Keratinocyte (primary cell): ENCODE measurements at places on chromosomes 7 and 10.

- DNase-seq, result no peak
- peak within 1 kb of the TSS; percentile 68 for H3K4me3 ChIP-seq
- H3K4me1 ChIP-seq, result no peaks in the 10 kb centered on the region
- H3K27me3 ChIP-seq, result peaks cover 36% of the 10 kb centered on the region
- H3K36me3 ChIP-seq, result no peaks in the 10 kb centered on the region
Observed at GRCh38 chr10:16521311-16522016, at the start of gene C1QL3. C1QL3 (minus strand) TSS chr10:16521879; CDS start chr10:16521065, 814 bp downstream.

DNA sequence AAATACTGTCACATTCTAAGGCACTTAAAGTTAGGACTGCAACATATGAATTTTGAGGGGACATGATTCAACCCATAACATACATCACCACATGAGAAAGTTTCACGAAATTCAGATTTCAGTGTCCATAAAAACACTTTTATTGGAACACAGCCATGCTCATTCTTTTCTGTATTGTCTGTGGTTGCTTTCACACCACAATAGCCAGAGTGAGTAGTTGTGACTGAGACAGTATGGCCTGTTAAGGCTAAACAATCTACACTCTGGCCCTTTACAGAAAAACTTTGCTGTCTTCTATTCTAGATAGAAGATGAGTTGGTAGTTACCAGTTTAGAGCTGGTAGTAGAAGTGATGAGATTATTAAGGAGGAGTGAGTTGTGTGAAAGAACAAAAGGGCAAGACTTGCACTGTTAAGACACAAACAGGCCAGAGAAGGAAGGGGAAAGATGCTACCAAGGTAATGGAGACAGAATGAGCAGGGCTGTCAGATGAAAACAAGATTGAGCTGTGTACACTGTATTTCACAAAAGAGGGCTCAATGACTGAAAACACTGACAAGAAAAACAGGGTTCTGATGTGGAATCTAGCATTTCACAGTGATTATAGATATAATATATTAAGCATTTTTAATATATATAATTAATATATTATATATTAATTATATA lies 108.6 kb downstream of the PPP1R3A start:
- no peak overlapping the region for H3K27ac ChIP-seq
- no peak overlapping the region for H3K4me3 ChIP-seq
- DNase-seq, result no peak
- no peaks in the 10 kb centered on the region for H3K36me3 ChIP-seq

- DNase-seq, result no peak
- no peaks in the 10 kb centered on the region for H3K27me3 ChIP-seq
- H3K27ac ChIP-seq, result no peak overlapping the region
- H3K4me3 ChIP-seq, result no peak overlapping the region
Observed at GRCh38 chr7:117946151-117946633, 73.0 kb upstream of the CTTNBP2 start.

DNA sequence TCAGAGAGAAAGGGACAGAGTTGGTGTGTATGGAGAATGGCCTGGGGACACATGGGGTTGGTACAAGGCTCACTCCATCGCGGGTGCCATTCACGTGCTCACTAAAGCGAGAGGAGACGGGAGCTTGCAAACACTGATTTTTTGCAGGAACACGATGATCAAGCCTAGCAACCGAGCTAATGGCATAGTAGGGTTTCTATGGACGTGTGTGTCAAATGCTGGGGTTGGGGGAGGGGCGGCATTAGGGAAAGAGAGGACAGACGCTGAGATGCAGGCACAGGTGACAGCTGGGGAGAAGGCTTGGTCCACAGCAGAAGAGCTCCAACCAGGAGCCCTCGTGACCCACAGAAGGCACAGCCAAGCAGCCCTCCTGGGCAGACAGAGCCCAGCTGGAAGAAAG lies 33.9 kb downstream of the RCC1L start:
- H3K27ac ChIP-seq, result no peak overlapping the region
- peaks cover 13% of the 10 kb centered on the region for H3K4me1 ChIP-seq
- H3K27me3 ChIP-seq, result no peaks in the 10 kb centered on the region
- H3K4me3 ChIP-seq, result no peak overlapping the region
- H3K36me3 ChIP-seq, result peaks cover 12% of the 10 kb centered on the region
- no peak for DNase-seq

- no peaks in the 10 kb centered on the region for H3K27me3 ChIP-seq
- no peaks in the 10 kb centered on the region for H3K4me1 ChIP-seq
- no peak for DNase-seq
- no peak overlapping the region for H3K4me3 ChIP-seq
- H3K36me3 ChIP-seq, result no peaks in the 10 kb centered on the region
Observed at GRCh38 chr7:14055813-14056212, 66.3 kb upstream of the ETV1 start.

DNA sequence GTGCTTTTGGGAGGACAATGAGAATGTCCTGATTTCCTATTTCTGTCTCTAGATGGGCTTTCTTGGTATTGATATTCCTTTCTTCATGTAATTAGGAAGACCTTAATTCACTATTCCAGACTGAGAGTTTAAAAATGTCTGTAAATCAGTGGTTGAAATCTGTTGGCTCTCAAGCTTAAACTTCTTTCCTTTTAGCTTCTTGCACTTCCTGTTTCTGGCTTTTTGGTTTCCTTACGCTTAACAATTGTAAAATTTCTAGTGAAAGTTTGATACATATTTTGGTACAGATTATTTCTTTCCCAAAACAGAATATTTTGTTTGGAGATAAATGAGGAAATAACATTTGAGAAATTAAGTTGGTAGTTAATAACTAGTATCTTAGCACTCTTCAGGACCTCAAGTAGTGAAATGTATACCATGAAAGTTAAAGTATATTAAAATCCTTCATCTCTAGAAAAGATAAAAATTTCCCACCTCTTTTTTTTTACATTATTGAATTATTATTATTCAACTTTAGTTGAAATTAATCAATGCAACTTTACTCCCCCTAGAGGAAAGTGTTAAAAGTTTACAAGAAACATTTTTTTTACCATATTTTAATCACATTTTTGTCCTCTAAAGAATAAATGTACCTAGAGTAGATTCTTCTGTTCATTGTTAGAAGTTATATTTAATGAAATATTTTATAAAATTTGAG lies 137.2 kb downstream of the PHTF2 start:
- no peak overlapping the region for H3K4me3 ChIP-seq
- no peak for DNase-seq

DNA sequence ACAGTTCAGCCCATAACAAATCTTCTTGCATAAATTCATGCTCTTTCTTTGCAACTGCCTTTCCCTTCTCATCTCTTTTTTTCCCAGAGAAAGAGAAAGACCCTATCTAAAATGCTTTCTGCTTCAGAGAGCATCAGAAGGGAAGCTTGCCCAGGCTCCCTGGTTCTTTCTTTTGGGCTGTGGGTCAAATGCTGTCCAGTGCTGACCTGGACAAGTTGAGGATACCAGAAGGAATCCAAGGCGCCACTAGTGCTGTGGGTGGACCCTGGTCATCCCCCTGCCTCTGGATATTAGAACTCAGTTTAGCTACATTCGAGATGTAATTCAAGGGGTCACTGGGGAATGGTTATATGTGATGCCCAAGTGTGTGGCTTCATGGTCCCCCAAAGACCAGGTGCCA lies 411.6 kb downstream of the RPS24 start:
- H3K36me3 ChIP-seq, result no peaks in the 10 kb centered on the region
- no peaks in the 10 kb centered on the region for H3K27me3 ChIP-seq
- no peaks in the 10 kb centered on the region for H3K4me1 ChIP-seq

DNA sequence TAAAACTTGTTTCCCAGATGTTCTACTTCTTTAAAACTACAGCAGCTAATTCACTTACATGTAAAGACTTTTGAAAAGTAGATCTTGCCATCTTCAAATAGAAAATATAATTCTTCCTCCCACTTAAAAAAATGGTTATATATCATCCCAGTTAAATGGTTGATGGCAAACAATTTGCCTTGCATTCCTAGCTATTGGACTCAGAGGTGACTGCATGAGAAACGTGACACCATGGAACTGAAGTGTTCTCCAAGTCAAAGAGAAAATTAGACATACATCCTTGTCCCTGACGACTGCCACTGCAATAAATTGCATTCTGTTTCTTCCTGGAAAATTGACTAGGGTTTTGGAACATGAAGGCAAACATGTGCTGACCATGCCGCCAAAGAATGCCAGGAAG lies 95.0 kb upstream of the POM121L12 start:
- H3K36me3 ChIP-seq, result no peaks in the 10 kb centered on the region
- H3K4me1 ChIP-seq, result no peaks in the 10 kb centered on the region
- no peak overlapping the region for H3K4me3 ChIP-seq
- H3K27ac ChIP-seq, result no peak overlapping the region
- no peak for DNase-seq

GRCh38 chr10:33087922-33088321 lies 129.9 kb upstream of the ITGB1 start:
- no peak for DNase-seq
- H3K4me3 ChIP-seq, result no peak overlapping the region
- no peak overlapping the region for H3K27ac ChIP-seq
- no peaks in the 10 kb centered on the region for H3K36me3 ChIP-seq
- H3K27me3 ChIP-seq, result no peaks in the 10 kb centered on the region
- H3K4me1 ChIP-seq, result no peaks in the 10 kb centered on the region

DNA sequence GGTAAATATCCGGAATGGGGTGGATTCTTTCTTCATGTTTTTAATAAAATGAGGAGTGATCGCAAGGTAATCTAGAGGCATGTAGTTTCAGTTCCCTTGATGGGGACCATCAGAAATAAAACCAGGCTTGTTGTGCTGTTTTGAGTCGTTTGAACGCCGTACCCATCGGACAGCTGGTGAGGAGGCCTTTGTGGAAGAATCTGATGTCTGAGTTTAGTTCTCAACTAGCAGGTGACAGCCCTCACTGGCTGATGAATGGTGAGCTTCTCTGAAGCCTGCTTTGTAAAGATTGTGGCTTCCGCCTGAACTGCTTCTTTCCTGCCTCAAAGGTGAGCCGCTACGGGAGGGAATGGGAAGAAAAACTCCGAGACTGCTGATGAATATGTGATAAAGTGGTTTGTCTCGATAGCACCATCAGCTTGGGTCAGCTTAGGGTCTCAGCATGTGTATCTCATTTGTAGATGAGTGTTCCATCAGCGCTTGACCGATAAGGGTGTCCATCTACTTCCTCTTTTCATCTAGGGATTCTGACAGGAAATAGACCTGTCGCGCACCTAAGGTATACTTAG lies 977 bp downstream of the TMEM248 start:
- H3K27me3 ChIP-seq, result no peaks in the 10 kb centered on the region
- no peak for DNase-seq
- H3K4me3 ChIP-seq, result peak overlapping the region; percentile 87
- peaks cover 3% of the 10 kb centered on the region for H3K36me3 ChIP-seq
- H3K27ac ChIP-seq, result peak overlapping the region; percentile 79

DNA sequence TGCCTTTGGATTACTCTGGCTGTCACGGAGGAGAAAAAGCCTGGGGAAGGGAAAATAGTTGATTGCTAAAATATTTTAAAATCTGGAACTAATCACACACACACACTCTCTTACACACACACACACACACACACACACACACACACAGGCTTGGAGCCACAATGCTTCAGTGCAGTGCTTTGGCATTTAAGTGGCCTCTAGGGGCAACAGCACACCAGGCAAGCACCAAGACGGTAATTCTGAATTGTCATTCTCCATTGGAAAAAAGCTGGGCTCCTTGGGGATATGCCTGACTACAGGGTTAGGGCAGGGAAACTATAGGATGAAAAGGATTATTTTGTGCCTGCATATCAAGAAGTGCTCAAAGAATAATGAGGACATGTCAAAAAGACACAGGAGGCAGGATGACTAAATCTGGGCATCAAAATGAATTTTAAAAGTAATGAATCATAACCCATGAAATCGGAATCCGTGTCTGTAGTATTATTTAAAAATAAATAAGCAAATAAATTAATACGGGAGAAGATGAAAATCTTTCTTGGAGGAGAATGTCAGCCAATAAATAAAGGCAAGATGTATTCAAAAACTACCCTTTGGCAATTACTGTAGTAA lies 30.4 kb upstream of the DDC start:
- no peak for DNase-seq
- no peak overlapping the region for H3K4me3 ChIP-seq
- H3K36me3 ChIP-seq, result no peaks in the 10 kb centered on the region
- no peaks in the 10 kb centered on the region for H3K4me1 ChIP-seq
